Caco-2 (cell line): ENCODE measurements at places on chromosomes 16 and 17. TPM values are rescaled to one million over a fixed set of nuclear protein-coding genes. Genes with fewer than 3 reads are reported as not detected.

Gene SLC5A2
- 2.8 and 3.0 TPM in 2 replicates for total RNA-seq

Gene LRRC46
- 1.4 and 2.3 TPM in 2 replicates for total RNA-seq

Gene CCL5
- not detected in 2 replicates for total RNA-seq

Gene EFTUD2
- total RNA-seq = 175 and 186 TPM in 2 replicates

DNA sequence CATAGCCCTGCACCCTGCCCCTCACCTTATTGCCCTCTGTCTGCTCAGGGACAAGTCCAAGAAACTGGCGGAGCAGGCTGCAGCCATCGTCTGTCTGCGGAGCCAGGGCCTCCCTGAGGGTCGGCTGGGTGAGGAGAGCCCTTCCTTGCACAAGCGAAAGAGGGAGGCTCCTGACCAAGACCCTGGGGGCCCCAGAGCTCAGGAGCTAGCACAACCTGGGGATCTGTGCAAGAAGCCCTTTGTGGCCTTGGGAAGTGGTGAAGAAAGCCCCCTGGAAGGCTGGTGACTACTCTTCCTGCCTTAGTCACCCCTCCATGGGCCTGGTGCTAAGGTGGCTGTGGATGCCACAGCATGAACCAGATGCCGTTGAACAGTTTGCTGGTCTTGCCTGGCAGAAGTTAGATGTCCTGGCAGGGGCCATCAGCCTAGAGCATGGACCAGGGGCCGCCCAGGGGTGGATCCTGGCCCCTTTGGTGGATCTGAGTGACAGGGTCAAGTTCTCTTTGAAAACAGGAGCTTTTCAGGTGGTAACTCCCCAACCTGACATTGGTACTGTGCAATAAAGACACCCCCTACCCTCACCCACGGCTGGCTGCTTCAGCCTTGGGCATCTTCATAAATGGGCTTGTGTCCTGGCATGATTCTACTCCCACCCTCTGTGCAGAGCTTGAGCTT is 6.3 kb upstream of the NFATC3 start:
- peak overlapping the region; percentile 30 for H3K27ac ChIP-seq
- no peak overlapping the region for H3K4me3 ChIP-seq
- H3K36me3 ChIP-seq = peaks cover 8% of the 10 kb centered on the region
- peaks cover 30% of the 10 kb centered on the region for H3K4me1 ChIP-seq

DNA sequence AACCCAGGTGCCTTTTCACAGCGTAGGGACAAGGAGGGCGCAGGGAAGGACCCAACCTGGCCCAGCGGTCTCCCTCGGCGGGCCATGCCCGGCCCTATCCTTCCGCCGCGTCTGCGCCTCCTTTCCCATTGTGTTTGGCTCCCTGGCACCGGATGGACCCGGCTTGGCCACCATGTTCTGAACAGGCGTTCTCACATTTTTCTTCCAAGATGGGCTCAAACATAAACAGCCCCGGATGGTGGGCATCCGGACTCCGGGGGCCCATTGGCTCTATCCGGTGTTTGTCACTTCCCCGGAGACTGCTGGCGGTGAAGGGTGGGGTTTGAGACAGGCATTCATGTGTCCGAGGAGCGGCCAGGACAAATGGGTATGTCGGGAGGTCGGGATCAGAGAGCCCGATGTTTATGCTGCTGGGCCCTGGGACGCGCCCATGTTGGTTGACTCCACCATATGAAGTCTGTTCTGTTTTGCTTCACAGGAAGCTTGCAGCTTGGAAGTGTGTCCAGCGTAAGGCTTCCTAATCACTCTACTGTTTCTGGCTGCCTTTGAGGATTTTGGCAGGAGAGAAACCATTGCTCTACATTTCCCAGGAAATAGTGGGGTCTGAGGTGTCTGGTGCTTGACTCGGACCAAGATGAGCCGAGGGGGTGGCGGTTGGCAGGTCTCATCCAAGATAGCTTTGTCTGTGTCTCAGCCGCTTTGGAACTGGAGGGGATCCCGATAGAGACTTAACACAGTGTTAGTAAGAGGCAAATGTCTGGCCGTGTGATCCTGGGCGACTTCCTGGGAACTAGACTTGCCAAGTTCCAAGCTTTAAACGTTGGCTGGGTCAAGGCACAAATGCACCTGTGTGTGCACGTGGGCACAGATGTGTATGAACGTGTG is 188.3 kb downstream of the IRF8 start:
- H3K4me1 ChIP-seq = no peaks in the 10 kb centered on the region
- no peaks in the 10 kb centered on the region for H3K36me3 ChIP-seq
- H3K27ac ChIP-seq = no peak overlapping the region
- no peak overlapping the region for H3K4me3 ChIP-seq
- H3K27me3 ChIP-seq = no peaks in the 10 kb centered on the region; the same call in none of the 2 replicates
- DNase-seq = no peak

GRCh38 chr16:86884390-86884650 is 306.0 kb downstream of the FOXL1 start:
- no peak overlapping the region for H3K4me3 ChIP-seq
- H3K27me3 ChIP-seq = 0 out of 2 replicates have a peak, but pooled peaks cover 2% of the 10 kb centered on the region
- no peak for DNase-seq
- H3K4me1 ChIP-seq = no peaks in the 10 kb centered on the region
- no peak overlapping the region for H3K27ac ChIP-seq

- no peaks in the 10 kb centered on the region for H3K36me3 ChIP-seq
- peaks cover 5% of the 10 kb centered on the region for H3K27me3 ChIP-seq
- no peak overlapping the region; the same call in 1 of the 2 replicates for H3K4me3 ChIP-seq
- H3K27ac ChIP-seq = peak overlapping the region; percentile 87
- no peak for DNase-seq
Measured at GRCh38 chr16:67244387-67245185, 2.7 kb downstream of the FHOD1 start.

DNA sequence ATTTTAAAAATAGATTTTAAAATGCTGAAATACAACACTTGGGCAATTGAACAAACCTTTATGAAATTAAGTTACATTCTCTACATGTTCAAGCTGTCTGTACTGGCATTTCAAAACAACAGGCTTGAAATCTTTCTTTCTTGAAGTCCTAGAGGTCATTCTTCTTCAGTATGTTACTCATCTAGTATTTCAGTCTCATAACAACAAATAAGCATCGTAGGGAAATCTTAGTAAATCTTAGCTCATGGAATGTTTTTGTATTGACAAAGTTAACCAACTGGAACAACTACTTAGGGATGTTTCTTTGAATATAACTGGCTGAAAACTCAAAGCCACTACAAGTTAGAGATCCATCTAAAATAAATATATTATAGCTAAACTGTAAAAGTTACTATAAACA is 96.6 kb downstream of the KIF2B start:
- H3K27me3 ChIP-seq = no peaks in the 10 kb centered on the region
- DNase-seq = no peak
- H3K4me1 ChIP-seq = peaks cover 17% of the 10 kb centered on the region
- H3K36me3 ChIP-seq = no peaks in the 10 kb centered on the region
- H3K27ac ChIP-seq = no peak overlapping the region

GRCh38 chr17:79976451-79976850 is 59.2 kb downstream of the TBC1D16 start:
- H3K27me3 ChIP-seq = no peaks in the 10 kb centered on the region
- H3K27ac ChIP-seq = no peak overlapping the region
- H3K4me1 ChIP-seq = peaks cover 14% of the 10 kb centered on the region; the same call in 1 of the 2 replicates
- H3K4me3 ChIP-seq = no peak overlapping the region
- DNase-seq = no peak

- peak overlapping the region; percentile 89 for H3K27ac ChIP-seq
- no peak overlapping the region for H3K4me3 ChIP-seq
- peak; percentile 97 for DNase-seq
- H3K27me3 ChIP-seq = peaks cover 5% of the 10 kb centered on the region
- H3K4me1 ChIP-seq = peaks cover 26% of the 10 kb centered on the region
Measured at GRCh38 chr17:48026502-48027321, 10.9 kb downstream of the COPZ2 start.

DNA sequence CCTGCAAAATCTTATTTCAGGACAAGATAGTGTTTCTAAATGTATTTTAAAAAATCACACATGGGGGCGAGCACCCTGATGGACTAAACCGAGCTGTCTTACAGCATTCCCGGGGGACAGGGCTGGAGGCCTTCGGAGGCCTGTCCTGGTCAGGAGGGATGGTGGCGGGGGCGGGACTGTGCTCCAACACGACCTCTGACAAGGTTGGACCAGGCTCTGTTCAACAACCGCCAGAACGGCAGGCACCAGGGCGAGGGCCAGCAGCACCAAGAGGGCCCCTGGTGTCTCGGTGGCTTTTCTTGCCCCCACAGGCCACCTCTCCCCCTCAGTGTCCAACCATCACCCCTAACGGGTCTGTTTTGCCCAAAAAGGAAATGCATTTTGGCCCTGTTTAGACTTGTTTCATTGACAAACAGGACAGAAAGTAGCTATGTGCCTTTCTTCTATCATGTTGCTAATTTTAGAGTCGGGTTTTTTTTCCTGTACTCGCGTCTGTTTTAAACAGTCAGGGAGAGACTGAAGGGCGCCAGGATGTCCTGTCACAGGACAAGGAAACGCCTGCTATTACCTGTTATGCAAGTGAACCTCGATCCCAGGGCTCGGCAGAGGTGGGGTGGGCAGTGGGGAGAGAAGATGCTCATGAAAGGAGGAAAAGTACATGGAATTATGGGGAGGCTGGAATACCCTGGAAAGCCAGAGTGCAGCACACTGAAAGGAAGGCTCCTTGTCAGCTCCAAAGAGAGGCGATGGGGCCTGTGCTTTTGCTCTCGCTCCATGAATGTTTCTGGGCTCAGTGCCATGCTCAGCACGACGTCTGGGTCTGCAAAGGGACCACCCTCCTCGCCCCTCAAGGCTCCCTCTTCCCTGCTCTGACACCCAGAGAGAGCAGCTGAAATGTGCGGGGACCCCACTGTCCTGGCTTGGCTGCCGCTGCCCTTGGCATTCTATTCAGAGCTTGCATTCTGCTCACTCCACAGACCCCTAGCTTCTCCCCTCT is 11.9 kb downstream of the TMEM204 start:
- no peaks in the 10 kb centered on the region for H3K27me3 ChIP-seq
- H3K4me3 ChIP-seq = no peak overlapping the region
- H3K27ac ChIP-seq = no peak overlapping the region
- no peak for DNase-seq
- no peaks in the 10 kb centered on the region for H3K4me1 ChIP-seq

GRCh38 chr17:27379888-27380533 is 76.2 kb upstream of the KSR1 start:
- H3K27ac ChIP-seq = no peak overlapping the region
- H3K27me3 ChIP-seq = no peaks in the 10 kb centered on the region
- H3K36me3 ChIP-seq = no peaks in the 10 kb centered on the region

DNA sequence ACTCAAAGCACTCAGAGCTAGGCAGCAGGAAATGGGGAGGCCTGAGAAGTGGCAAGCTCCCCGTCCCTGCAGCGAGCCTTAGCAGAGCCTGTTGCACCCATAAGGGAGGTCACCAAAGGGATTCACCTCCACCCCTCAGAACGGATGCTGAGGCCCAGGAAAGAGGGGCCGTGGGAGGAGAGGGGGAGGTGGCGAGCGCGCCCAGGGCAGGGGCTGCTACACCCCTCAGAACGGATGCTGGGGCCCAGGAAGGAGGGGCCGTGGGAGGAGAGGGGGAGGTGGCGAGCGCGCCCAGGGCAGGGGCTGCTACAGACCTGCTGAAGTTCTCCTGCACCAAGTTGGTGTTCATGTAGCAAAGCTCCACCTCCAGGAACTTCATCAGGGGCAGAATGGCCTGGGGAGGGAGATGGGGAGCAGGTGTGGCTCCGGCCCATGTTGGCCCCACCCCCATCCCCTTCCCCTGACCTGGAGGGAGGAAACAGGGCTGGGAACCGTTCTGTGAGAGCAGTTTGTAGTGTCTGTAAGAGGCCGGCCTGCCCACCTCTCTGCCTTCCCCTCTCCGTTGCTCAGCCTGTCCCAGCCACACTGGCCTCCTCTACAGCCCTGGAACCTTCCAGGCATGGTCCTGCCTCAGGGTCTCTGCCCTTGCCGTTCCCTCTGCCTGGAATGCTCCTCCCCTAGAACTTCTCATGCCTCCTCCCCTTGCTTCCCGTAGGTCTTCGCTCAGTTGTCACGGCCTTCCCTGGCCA is 11.4 kb downstream of the UNC13D start:
- H3K36me3 ChIP-seq = no peaks in the 10 kb centered on the region
- no peak overlapping the region for H3K27ac ChIP-seq
- 0 out of 2 replicates have a peak, but pooled peaks cover 4% of the 10 kb centered on the region for H3K4me1 ChIP-seq
- no peaks in the 10 kb centered on the region for H3K27me3 ChIP-seq
- no peak overlapping the region for H3K4me3 ChIP-seq

- H3K4me1 ChIP-seq = no peaks in the 10 kb centered on the region
- no peak overlapping the region for H3K27ac ChIP-seq
- no peak overlapping the region for H3K4me3 ChIP-seq
- H3K27me3 ChIP-seq = no peaks in the 10 kb centered on the region
Measured at GRCh38 chr17:205817-206216, 24.4 kb upstream of the DOC2B start.

DNA sequence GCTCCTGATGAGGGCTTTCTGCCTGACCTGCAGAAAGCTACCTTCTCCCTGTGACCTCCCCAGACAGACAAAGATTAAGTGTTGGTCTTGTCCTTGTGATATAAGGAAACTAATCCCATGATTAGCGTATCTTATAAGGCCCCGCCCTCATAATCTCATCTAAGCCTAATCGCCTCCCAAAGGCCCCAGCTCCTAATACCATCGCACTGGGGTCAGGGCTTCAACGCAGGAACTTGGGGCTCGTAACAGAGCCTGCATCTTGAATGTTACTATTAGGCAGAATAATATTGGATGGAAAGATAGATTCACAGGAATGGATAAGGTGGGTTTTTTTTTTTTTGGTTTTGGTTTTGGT is 78.9 kb downstream of the C16orf95 start:
- H3K27ac ChIP-seq = no peak overlapping the region
- no peaks in the 10 kb centered on the region for H3K27me3 ChIP-seq
- peaks cover 13% of the 10 kb centered on the region; the same call in 1 of the 2 replicates for H3K4me1 ChIP-seq
- no peaks in the 10 kb centered on the region for H3K36me3 ChIP-seq

DNA sequence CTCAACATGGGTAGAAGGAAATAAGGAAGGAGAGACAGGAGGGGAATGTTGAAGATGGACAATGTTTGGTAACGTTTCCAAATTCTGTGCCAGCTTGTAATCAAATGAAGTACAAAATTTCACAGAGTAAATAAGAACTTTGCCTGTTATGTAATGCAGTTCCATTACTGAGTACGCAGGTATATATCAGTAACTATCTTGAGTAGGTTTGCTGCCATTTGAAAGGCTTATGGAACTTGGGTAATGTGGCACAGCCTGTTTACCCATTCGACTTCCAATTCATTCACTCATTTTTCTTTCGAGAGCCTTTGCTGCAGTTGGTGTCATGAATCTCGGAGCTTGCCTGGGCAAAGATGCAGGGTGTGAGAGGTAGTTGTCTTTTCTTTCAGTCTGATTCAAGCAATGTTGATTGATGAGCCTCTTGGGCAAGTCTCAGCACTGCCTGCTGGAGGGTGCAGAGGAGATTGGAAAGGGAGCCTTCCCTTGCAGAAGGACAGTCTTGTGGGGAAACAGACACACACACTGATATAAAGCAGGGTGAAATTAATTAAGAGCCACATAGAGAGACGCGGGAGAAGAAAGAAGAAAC is 53.4 kb downstream of the ZNF18 start:
- DNase-seq = no peak
- no peaks in the 10 kb centered on the region for H3K36me3 ChIP-seq
- H3K27ac ChIP-seq = no peak overlapping the region
- no peaks in the 10 kb centered on the region for H3K27me3 ChIP-seq
- no peak overlapping the region for H3K4me3 ChIP-seq

GRCh38 chr17:20086416-20087076 is 77.4 kb downstream of the SPECC1 start:
- no peak for DNase-seq
- H3K4me3 ChIP-seq = no peak overlapping the region
- H3K4me1 ChIP-seq = no peaks in the 10 kb centered on the region

GRCh38 chr17:37283414-37283961 is 92.3 kb upstream of the C17orf78 start:
- H3K4me1 ChIP-seq = peaks cover 5% of the 10 kb centered on the region; the same call in 1 of the 2 replicates
- no peaks in the 10 kb centered on the region for H3K27me3 ChIP-seq
- H3K27ac ChIP-seq = no peak overlapping the region
- no peaks in the 10 kb centered on the region; the same call in 1 of the 2 replicates for H3K36me3 ChIP-seq
- no peak overlapping the region for H3K4me3 ChIP-seq
- DNase-seq = no peak
